Right hindlimb (tissue), 1 donor: ENCODE measurements at places on chromosomes 2 and 18.

- DNase-seq = no peak
Observed at GRCh38 chr2:231433990-231434389, 30.3 kb downstream of the NCL start.

GRCh38 chr2:172279813-172280212 lies 147.6 kb upstream of the ITGA6 start:
- no peak for DNase-seq

DNA sequence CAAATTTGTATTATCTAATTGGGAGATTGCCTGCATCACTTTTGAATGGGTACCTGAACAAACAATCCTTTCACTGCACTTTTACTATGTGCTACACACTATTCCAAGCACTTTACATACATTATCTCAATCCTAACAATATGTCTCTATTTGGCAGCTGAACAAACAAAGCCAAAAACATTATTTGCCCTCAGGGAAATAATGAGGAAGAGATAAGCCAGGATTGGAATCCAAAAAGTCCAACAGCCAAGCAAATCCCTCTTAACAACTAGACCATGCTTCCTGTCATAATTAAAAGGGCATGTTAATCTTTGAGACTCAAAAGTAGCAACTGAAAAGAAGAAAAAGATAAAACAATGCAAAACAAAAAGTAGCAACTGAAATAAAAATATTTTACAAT lies 32.1 kb downstream of the RPRD1A start:
- DNase-seq = no peak

DNA sequence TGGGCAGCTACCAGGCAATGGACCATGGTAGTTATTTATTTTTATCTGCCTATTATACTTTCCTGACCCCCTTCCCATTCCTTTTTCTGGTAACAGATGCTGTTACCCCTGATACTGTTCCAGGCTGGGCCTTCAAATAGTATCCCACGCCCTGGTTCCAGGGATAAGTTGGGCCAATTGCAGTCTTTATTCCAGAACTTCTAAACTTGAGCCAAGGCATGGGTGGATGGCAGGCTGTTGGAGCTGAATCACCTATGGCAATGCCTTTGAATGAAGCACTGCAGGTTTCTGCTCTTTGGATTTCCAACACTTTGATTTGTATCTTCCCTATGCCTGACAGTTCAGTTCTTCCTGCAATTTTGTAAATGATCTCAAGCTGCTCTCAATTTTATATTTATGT lies 99.2 kb upstream of the LHCGR start:
- no peak for DNase-seq

DNA sequence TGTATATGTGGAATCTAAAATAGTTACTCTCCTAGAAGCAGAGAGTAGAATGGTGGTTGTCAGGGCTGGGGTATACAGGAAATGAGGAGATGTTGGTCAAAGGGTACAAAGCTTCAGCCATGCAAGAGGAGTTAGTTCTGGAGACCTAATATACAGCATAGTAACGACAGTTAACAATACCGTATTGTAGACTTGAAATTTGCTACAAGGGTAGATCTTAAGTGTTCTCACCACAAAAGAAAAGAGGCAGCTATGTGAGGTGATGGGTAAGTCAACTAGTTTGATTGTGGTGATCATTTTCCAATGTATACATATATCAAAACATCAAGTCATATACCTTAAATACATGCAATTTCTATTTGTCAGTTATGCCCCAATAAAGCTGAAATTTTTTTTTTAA lies 98.2 kb upstream of the CYP1B1 start:
- no peak for DNase-seq

DNA sequence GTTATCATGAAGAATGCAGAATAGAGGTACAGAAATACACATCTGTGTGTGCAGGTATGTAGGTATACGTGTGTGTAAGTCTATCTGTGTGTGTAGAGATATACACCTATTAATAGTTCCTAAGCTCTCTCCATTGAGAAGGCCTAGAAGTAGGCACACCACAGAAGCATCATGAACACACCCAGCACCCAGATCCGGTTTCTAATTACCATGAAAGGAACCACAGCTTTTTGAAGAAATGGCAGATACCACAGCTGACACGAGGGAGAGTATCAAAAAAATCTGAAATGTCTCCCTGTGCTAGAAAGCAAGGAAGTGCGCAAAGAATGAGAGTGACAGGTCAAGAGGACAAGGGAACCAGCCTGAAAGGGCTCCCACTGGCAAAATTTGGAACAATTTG lies 27.7 kb upstream of the AP1S3 start:
- no peak for DNase-seq

DNA sequence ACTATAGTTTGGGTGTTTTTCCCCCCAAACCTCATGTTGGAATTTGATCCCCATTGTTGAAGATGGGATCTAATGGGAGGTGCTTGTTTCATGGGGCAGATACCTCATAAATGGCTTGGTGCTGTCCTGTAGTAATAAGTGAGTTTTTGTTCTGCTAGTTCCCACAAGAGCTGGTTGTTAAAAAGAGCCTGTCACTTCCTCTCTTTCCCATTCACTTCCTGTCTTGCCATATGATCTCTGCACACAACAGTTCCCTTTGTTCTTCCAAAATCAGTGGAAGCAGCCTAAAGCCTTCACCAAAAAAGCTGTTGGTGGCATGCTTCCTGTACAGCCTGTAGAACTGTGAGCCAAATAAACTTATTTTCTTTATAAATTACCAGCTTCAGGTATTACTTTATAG lies 768.2 kb upstream of the VRK2 start:
- DNase-seq = no peak

DNA sequence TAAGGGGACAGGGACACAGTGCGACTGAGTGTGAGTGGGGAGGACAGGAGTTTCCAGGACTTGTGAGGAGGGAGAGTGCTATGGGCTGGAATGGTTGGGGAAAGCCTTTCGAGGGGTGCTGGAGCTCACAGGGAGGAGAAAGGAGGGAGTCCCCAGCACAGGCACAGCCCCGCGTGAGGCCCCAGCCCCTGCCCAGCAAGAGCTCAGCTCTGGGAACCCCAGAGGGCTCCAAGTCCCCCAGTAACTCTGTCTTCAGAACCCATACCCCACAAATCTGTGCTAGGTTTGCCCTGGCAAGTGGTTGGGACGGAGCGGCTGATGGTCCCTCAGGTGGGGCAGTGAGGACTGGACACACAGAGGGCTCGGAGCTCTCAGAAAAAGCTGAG lies 75.4 kb downstream of the SFXN5 start:
- no peak for DNase-seq

DNA sequence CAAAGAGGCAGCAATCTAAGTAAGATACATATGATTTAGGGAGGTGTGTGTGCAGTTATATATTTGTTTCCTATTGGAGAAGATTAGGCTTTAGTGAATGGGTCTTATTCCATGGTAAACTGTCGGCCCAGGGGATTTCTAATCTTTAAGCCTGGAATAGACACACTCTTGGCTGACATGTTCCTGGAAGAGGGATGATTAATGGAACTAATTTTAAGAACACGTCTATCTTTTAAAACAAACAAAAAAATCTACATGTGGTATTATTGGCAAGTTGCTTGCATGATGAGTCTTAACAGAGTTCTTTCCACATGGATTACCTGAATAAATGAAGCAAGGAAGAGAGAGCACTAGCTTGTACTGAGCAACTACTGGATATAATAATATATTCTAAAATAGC lies 114.2 kb upstream of the NT5C1B start:
- DNase-seq = no peak

GRCh38 chr2:216116418-216116817 lies 7.3 kb downstream of the XRCC5 start:
- DNase-seq = no peak

- DNase-seq = no peak
Observed at GRCh38 chr2:162277381-162277780, 34.1 kb upstream of the FAP start.

DNA sequence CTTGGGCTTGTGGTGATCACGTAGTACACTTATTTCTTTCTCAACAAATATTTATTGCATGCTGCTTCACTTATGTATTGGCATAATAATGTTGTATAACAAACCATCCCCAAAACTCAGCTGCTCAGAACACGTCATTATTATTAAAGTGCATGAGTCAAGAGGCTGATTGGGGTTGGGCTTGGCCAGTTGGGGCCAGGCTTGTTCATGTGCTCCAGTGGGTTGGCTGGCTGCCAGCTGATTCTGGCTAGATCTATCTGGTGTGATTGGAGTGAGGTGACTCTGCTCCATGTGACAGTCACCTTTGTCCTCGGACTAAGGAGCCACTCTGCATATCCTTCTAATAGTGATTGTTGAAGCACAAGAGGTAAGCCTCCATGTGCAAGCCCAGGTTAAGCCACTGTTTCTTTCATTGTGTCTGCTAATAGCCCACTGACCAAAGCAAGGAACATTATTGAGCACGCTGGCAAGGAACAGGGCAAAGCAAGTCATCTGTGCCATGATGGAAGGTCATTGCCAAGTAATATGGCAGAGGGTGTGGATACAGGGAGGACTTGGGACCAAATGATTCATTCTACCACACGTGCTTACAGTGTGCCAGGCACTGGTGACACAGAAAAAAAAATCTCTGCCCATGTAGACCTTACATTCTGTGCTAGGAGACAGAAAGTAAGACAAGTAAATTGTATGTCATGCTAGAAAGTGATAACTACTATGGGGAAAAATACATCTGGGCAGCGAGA lies 63.3 kb upstream of the TMEM182 start:
- no peak for DNase-seq

DNA sequence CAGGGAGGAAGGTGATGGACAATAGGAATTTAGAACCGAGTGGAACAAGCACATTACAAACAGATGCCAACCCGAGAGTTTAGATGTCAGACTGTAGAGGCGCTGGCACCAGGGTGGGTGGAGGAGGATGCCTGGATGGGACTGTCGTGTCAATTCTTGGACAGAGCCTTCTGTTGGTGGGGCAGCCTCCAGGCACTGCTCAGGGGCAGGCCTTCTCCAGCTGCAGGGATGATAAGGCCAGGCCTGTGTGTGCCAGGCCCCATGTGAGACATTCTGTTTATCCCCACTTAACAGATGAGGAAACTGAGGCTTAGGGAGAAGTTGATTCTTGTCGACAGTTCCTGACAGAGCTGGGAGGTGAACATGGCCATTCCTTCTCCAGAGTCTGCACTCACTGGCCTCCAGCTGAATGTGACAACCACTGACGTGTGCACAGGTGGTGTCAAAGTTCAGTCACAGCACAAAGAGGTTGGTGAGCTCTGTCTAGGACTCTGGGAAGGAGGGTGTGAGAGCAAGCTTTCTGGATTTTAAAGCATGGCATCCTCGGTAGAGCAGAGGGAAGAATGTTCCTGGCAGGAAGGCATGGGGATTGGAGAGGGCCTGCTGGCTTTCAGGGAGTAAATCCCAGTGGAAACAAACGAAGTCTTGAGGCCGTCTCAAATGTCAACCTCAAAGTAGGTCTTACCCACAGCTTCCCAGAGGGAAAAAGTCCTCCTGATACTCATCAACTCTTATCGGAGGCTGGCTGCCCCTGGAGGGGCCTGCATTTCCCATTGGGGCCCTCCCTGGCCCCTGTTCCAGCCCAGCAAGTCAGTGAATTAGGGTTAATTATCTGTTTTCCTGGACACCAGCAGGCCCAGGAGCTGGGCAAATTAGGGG lies 52.4 kb downstream of the GLI2 start:
- no peak for DNase-seq

DNA sequence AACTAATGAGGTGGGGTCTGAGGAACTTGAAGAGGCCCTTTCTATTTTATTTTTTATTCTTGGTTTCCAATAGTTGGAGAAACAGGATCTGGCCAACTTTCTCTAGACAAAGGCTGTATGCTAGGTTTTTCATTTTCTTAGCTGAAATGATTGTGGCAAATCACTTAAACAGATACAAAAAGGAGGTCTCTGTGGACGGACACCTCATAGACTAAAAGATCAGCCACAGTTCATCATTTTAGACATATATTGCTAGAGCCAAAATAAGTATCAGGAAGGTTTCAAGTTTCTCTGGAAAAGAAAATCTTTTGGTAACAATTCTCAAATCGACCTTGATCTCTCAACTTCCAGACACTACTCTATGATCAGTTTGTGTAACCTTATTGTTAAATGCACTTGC lies 224.5 kb upstream of the REV1 start:
- no peak for DNase-seq

- DNase-seq = peak; percentile 1
Observed at GRCh38 chr2:239930871-239931771, 94.0 kb downstream of the NDUFA10 start.

DNA sequence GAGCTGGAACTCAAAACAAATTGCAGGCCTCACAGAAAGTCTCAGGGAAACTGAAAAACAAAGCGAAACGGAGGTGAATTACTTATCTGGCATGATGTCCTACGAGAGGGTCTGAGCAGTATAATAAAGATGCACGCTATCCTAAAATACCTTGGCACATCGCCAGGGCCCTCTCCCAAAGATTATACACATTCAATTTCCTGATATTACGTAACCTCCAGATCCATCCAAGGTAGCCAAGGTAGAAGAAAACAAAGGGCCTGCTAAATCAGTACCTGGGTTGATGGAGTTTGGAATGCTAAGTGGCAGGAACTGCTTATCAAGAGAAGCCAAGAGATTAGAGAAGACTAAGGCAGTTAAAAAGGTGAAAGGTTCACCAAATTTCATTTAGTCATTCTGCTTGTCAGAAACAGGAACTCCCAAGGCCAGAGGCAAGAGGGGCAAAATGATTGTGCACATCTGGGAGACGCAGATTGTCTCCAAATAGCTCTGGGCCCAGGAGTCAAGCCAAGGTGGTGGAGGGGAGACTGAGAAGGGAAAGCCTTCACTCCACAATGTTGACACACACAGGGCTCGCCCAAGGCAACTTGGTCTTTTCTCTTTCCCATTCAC lies 236.8 kb upstream of the ATP5MC3 start:
- DNase-seq = no peak

DNA sequence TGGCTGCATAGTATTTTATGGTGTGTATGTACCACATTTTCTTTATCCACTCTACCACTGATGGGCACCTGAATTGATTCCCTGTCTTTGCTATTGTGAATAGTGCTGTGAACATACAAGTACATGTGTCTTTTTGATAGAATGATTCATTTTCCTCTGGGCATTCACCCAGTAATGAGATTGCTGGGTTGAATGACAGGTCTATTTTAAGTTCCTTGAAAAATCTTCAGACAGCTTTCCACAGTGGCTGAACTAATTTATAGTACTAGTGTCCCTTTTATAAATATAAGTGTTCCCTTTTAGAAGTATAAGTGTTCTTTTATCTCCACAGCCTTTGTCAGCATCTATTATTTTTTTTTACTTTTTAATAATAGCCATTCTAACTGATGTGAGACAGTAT lies 303.9 kb upstream of the EPHA4 start:
- DNase-seq = no peak

- DNase-seq = no peak
Observed at GRCh38 chr2:205770577-205770976, 88.3 kb downstream of the NRP2 start.

DNA sequence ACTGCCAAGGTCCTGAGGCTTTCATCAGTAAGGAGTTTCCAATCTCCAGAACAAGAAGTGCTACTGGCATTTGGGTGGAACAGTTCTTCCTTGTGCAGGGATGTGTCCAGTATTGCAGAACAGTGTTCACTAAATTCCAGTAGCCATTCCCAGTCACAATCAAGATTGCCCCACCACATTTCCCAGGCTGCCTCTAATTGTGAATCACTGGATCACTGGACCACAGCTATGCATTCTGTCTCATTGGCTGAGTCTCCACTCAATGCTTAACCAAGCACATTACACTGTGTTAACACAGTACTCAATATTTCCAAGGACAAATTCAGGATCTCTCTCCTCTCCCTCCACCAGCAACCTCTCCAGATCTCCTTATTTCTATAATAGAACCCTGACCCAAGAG lies 160.2 kb upstream of the CCDC150 start:
- no peak for DNase-seq
